Panc1 (cell line): ENCODE measurements at places on chromosomes 3 and 15.

- DNase-seq, result no peak
Observed at GRCh38 chr3:27500035-27500434, 15.9 kb upstream of the SLC4A7 start.

- no peak for DNase-seq
Observed at GRCh38 chr15:87827131-87827530, 429.4 kb downstream of the NTRK3 start.

- DNase-seq, result no peak
Observed at GRCh38 chr15:77580996-77581682, 51.6 kb downstream of the LINGO1 start.

DNA sequence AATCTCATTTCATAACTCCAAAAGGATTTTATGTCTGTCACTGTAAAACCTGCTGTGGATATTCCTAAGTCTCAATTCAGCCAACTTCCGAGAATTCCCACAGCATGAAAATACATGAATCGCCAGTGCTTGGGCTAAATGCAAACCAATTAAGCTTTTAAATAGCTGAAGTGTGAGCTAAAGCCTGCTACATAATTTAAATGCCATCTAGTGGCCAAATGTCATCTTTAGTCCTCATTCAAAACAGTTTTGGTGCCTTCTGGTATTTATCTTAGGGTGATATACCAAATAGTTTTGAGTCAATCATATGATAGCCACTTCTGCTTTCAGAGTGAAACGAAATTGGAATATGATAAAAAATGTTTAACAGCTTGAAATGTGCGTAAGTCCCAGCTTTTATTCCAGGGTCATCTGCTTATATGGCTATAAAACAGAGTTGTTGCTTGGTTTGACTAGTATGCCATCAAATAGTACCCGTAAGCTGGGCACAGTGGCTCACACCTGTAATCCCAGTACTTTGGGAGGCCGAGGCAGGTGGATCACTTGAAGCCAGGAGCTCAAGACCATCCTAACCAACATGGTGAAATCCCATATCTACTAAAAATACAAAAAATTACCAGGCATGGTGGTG is 41.8 kb upstream of the CCNL1 start:
- DNase-seq, result peak; percentile 33

DNA sequence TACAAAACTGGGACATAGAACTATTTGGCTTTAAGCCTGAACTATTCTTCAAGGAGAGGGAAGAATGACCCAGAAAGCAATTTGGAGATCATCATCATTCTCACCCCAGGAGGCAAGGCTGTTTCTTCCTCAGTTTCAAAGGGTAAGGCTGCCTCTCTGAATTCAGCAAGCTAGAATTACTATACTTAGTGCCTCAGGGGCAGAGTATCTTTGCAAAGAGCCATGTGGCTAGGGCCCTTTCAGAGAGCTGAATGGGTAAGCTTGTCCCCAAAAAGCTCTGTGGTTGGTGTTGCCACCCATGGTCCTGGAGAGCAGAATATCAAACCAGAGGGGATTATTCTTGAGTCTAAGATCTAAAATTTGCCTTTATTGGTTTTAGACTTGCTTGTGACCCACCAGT is 720.3 kb upstream of the ARPP21 start:
- no peak for DNase-seq

- no peak for DNase-seq
Observed at GRCh38 chr15:40439960-40440742, 602 bp upstream of the BAHD1 start.

GRCh38 chr3:131713416-131714123 is 210.8 kb upstream of the MRPL3 start:
- no peak for DNase-seq

- DNase-seq, result no peak
Observed at GRCh38 chr3:151301787-151302186, 14.8 kb downstream of the GPR87 start.

GRCh38 chr3:195767792-195768191 is 43.9 kb downstream of the MUC4 start:
- no peak for DNase-seq

DNA sequence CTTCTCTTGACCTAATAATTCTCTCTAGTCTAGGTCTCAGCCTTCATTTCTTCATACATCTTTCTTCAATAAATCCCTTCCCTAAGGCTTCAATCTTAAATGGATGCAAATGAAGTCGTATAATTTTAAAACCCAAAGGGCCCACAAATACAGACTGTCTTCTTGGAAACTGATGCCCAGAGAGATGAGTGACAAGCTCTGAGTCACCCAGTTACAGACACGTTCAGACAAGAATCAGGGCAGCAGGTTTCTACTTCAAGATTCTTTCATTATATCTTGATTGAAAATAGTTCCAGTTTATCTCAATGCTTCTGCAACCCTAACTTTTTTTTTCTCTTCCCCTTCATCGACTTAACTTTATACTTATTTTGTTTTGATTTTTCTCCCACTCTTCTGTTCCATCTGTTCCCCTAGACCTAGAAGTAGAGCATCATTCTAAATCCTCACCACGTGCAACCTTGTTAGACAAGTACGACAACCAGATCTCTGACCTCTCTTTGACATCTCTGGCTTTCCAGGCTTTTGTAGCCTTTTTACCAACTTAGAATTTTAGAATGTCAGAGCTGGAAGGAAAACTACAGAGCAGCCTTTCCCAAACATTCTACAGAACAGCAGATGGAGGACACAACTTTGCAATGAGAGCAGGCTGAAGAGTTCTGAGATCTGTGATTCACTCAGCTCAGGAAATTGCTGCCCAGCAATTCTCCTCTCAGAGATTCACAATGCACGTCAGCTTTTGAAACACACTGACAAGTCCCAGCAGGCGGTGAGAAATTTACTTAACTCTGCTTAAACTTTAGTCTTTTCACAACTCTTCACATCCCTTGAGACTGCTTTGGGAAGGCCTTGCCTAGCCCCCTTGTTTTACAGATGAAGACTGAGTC is 25.3 kb downstream of the NCEH1 start:
- no peak for DNase-seq

- no peak for DNase-seq
Observed at GRCh38 chr3:147758771-147759170, 349.6 kb downstream of the ZIC1 start.

GRCh38 chr3:9912294-9912935 is 4.5 kb upstream of the IL17RC start:
- DNase-seq, result no peak

- DNase-seq, result no peak
Observed at GRCh38 chr3:1091286-1091685, 1.5 kb upstream of the CNTN6 start.

DNA sequence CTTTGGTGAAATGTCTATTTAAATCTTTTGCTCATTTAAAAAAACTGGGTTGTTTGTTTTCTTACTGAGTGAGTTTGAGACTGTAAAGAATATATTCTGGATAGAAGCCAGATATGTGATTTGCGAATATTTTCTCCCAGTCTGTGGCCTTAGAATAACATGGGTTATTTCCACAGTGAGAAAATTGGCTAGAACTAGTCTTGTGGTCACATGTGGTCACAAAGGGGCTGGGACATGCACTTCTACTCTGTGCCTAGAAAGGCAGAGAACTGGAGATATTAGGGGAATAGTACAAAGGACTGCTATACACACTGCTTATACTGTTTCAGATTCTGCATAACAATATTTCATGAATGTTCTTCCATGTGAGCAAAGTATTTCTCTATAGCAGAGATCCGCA is 79.9 kb upstream of the RGMA start:
- DNase-seq, result no peak

- DNase-seq, result no peak
Observed at GRCh38 chr3:112199622-112200316, 66.7 kb upstream of the GCSAM start.

GRCh38 chr15:85412066-85412465 is 31.7 kb downstream of the AKAP13 start:
- no peak for DNase-seq

GRCh38 chr3:30263925-30264313 is 342.5 kb upstream of the TGFBR2 start:
- no peak for DNase-seq

DNA sequence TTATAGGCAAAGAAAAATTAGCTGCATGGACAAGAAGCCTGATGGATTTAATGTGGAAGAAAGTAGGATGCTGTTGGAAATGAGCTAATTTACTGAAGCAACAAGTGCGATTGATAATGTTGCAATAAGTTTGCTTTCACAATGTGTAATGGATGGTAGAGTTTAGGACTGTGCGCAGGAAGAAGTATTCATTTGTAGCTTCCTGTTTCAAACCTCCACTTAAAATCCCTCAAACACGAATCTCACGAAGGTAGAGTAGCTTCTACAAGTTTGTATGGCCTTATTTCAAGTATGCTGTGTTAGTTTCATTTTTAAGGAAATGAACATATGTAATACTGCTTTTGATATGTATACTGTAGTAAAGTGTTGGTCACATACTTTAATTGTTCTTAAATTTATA is 42.3 kb downstream of the KCNH8 start:
- no peak for DNase-seq

DNA sequence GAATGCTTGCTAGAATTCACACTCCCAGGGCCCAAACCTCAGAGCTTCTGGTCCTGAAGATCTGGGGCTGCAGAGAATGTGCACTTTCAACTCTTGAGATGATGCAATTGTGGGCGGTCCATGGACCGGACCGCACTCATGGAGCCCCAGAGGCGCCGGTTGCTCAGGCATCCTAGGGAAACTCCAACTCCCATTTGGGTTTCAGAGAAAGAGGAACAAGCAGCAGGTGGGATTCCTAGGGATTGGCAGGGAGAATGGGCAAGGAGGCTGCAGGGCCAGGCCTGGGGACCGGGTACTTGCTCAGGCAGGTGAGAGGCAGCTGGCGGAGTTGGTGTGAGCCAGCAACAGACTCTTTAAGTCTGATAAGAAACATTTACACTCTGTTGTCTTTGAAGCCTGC is 3.5 kb downstream of the NOX5 start:
- no peak for DNase-seq

DNA sequence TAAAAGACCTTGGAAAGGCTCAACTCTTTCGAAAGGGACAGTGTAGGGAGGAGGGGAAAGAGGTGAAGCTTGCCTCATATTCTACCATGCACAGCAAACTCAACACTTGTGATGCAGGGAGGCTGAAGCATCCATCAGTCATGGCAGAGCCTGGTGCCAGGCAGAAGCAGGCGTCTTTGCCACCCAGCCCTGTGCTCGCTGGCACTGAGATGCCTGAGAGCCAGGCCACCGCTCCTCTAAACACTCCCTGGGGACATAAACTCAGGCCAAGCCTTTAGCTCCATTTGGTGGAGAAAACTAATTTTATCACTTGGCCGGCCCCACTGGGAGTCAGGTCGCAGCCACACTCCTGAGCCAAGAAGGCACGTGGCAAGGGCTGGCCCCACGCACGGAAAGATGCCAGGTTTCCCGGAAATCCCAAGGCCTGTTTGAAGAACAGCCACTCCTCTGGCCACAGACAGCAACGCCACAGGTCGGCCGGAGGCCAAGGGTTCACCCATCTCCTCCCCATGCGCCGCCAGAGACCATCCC is 30.7 kb downstream of the XXYLT1 start:
- DNase-seq, result no peak
